Fibroblast of the aortic adventitia (primary cell): ENCODE measurements at places on chromosomes 5 and 9.
A peak's percentile ranks its signal among the peaks of the same experiment; 100 is the strongest.

GRCh38 chr5:74766418-74766848 is 484 bp downstream of the GFM2 start:
- peak; percentile 57 for DNase-seq

- DNase-seq = no peak
Measured at GRCh38 chr5:127840198-127840524, 137.0 kb downstream of the CCDC192 start.

- no peak for DNase-seq
Measured at GRCh38 chr5:72848474-72849428, 32.3 kb downstream of the TNPO1 start.

DNA sequence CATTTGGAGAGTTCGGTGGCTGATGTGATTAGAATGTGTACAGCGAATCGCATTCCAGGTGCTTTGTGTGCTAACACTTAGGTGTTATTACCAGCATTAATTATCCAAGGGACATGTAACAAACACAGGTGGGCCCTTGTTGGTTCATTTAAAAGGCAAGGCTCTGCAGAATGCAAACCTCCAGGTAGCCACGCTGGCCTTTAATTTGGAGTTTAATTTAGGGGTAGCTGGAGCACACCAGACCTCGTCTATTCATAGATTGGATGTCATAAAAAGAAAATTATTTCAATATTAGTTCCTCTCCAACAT is 191.1 kb downstream of the MAT2B start:
- no peak for DNase-seq
